Right lung (tissue), 10 donors: ENCODE measurements at places on chromosomes 12 and 14. TPM values are rescaled to one million over a fixed set of nuclear protein-coding genes. Genes with fewer than 3 reads are reported as not detected.

GRCh38 chr14:97039717-97040363, 242.7 kb downstream of the VRK1 start:
- DNase-seq: no peak

- DNase-seq: no peak
These were observed 40.8 kb downstream of the NINJ2 start for GRCh38 chr12:622416-622815.

- DNase-seq: no peak
These were observed 187.2 kb downstream of the PRKD1 start for GRCh38 chr14:29740491-29740890.

GRCh38 chr14:105465209-105466031, 9.2 kb upstream of the CRIP2 start:
- no peak for DNase-seq

The NTF3 gene
- 3.0 TPM for polyA plus RNA-seq

The EPYC gene
- not detected for polyA plus RNA-seq

DNA sequence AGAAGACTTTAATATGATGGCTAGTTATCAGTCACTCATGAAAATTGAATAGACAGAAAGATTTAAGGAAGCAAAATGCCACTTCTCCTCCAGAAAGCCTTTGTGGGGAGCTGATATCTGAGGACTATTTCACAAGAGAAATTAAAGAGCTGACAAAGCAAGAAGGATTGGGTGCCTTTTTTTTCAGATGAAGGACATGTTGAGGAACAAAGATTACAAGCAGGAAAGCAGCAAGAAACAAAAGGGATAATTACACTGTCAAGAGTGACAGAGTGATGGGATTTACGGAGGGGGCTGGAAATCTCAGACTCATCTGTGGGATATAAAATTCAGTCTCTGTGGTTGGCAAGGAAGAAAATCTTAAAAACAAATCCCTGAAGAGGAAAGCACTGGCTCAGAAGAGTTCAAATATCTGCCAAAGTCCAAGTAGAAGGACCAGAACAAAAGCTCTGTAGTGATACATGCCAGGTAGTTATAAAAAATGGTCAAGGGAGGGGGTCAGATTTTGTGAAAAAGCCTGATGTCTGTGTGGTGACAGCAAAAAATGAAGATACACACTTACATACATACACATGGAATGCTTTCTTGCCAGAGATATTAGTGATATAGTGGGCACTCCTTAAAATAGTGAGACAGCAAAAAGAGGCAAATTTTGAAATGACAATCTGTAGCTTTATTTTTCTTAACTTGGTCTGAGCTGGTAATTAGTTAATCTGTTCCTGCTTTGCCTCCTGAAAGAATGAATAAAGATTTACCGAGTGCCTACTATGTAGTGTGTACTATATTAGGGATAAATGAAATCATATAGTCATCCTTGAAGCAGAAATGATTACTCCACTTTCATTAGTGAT, 62.9 kb downstream of the EPS8 start:
- no peak for DNase-seq

- no peak for DNase-seq
These were observed 112.3 kb upstream of the DNM1L start for GRCh38 chr12:32566663-32567295.

DNA sequence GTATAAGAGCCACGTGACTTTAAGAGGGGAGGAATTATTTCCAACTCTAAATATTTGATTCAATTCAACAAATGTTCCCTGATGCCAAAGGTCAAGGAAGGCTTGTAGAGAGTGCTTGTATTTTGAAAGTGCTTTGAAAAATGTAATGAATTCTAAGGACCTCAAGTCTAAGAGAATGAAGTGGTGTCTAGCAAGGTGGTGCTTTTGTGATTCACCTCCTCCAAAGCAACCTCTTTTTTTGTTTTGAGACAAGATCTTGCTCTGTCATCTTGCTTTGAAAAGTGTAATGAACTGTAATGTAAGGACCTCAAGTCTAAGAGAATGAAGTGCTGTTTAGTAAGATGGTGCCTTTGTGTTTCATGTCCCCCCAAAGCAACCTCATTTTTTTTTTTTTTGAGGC, 13.7 kb downstream of the AK7 start:
- DNase-seq: peak; percentile 17

DNA sequence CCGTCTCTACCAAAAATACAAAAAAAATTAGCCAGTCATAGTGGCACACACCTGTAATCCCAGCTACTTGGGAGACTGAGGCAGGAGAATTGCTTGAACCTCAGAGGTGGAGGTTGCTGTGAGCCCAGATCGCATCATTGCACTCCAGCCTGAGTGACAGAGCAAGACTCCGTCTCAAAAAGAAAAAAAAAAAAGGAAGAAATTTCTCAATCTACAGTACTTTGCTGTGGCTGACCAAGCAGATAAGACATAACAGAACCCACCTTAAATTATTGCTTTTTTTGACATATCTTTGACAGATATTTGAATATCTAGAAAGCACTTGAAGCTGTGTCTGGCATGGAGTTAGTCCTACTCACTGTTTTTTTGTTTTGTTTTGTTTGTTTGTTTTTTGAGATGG, 34.9 kb upstream of the HNF1A start:
- no peak for DNase-seq

GRCh38 chr12:106974511-106974910, 12.4 kb downstream of the MTERF2 start:
- no peak for DNase-seq

GRCh38 chr14:48954446-48954845, 631.7 kb downstream of the RPS29 start:
- DNase-seq: no peak

DNA sequence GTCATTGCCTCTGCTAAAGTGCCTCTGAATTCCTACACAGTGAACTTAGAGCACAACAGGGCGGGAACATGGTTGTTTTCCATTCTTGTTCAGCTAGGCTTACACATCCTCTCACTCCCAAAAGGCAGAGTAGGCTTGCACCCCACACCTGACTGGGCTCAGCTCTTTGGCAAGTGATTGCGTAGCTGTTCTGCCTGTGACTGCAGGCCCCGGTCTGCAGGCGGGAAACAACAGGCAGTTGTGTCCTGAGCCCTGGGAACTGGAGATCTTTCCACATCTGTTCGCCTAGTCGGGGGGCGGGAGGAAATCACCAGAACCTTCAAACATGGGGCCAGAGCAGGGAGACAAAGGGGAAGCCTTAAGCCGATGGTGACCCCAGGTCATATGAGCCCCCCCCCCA, 274.7 kb downstream of the ZFP36L1 start:
- no peak for DNase-seq

The GLIPR1L1 gene
- 0.61 TPM for polyA plus RNA-seq

DNA sequence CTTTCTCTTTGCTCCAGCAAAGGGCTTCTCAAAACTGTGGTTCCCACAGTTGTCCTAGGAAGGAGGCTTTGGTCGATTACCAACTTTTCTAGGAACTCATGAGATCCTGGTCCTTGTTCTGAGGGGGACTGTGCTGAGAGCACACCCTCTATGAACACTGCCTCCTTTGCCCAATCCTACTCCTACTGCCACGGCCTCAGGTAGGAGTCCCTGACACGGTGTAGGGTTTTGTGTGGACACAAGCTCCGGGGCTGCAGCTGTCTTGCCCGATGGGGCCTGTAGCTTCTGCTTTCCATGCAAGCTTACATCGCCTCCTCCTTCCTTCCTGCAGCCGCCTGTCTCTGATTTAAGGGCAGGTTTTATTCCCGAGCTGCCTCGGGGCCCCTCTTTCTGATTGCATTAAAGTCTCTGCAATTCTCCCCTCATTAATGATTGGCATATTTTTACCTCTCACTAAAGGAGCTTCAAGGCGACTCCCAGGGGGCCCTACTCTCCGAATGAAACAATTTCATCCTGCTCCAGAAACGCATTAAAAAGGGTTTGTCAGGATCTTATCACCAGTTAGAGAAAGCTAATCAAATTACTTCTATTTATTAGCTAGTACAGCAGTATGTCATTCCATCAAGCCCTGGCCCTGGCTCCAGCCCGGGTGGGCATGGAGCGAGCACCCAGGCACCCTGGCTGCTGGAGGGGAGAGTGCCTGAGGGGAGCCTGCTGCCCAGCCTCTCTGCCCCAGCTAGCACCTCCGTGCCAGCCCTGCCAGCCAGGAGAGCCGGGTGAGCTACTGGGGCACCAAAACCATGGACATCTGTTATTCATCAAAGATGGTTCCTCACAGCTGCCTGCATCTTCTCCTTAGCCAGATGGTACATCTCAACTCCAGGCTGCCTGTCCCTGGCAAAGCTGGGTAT, 38.0 kb upstream of the ESRRB start:
- DNase-seq: no peak

The SERPINA5 gene
- 0.44 TPM for polyA plus RNA-seq

GRCh38 chr12:20194171-20194570, 174.2 kb upstream of the PDE3A start:
- no peak for DNase-seq

DNA sequence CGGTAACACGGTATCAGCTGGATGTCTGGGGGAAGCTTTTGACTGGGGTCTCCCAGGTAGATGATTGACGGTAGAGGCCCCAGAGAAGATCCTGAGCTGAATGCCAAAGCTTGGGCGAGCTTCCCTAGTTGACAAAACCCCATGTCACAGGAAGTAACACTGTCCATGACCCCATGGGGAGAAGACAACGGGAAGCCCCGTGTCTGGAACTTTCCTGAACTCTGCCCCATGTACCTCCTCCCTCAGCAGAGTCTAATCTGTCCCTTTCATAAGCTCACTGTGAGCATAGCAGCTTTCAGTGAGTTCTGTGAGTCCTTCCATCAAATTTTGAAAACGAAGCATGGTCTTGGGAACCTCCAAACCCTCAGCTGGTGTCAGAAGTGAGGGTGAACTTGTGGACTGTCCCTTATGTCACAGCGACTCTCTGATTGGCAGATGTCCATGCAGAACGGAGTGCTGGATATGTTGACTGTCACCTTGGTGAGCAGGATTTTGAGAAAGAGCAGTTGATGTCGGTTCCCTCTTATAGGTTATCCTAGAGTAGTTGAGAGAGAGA, 29.7 kb upstream of the BEGAIN start:
- no peak for DNase-seq

GRCh38 chr14:28294834-28295440, 471.6 kb upstream of the FOXG1 start:
- DNase-seq: no peak

DNA sequence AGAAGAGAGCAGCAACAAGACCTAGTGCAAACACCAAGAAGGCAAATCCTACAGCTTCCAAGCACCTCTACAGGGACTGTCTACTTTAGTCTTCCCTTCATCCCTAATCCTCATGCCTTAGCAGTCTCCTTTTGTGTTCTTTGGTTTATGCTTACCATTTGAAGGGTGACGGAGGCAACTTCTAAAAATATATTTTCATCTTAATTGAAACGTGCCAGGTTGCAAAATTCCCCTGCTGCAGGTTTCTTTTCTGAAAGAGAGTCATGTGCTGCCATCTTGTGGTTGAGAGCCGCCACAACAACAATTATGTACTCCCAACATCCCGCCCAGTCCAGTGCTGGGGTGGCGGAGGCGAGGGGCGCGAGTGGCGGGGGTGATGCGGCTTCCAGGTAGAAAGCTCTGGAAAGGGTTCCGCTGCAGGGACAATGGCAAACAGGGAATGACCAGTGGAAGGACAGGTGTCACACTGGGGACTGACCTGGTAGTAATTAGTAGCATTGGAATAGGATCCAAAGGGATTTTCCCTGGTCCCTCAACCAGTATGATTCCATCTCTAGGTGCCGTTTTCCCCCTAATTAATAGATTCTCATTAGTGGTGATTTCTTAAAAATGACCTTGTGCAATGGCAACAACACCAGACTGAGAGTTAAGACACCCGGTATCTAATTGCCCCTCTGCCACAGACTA, 80.3 kb upstream of the GNG2 start:
- DNase-seq: peak; percentile 58

The ACAD10 gene
- 39.1 TPM for polyA plus RNA-seq

The TRPV4 gene
- 4.0 TPM for polyA plus RNA-seq

The FITM1 gene
- 1.1 TPM for polyA plus RNA-seq

The ANKS1B gene
- 18.4 TPM for polyA plus RNA-seq

GRCh38 chr12:56286044-56286830, 13.9 kb downstream of the CS start:
- no peak for DNase-seq

DNA sequence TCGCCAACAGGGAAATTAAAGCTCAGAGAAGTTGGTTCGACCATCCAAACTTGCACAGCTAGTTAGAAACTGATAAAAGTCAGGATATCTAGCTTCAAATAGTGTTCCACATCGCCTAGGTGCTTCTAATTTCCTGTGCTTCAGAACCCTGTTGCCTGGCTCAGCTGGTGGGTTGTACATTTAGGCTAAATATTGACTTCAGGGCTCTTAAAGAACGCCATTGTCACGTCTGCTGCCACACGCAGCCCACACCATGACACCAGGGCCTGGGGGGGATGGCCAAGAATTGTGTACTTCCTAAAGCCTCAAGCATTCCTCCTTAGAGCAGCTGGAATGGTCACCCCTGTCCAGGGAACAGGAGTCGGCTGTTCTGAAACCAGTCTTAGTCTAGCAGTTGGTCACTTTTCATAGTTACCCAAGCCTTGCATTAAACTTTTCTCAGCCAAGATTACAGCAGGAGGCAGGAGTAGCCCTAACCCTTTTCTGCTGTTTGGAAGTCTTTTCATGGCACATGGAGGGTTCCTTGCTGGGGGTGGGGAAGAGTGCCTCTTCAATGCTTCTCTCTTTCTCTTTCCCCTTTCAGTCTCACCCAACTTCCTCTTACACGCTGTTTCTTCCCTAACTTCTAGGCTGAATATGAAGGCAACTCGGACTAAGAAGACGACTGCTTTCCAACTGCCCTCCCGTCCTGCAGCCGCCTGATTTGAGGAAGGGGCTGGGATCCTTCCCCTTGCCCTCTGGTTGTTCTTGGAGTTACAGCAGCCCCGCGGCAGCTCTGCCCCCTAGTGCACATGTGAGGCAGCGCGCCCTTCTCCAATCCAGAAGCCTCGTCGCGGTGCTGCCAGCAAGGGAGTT, 17.1 kb downstream of the FOS start:
- peak; percentile 82 for DNase-seq

- no peak for DNase-seq
These were observed 13.5 kb downstream of the PSMA3 start for GRCh38 chr14:58258156-58258555.

The AHNAK2 gene
- polyA plus RNA-seq: 2.7 TPM

DNA sequence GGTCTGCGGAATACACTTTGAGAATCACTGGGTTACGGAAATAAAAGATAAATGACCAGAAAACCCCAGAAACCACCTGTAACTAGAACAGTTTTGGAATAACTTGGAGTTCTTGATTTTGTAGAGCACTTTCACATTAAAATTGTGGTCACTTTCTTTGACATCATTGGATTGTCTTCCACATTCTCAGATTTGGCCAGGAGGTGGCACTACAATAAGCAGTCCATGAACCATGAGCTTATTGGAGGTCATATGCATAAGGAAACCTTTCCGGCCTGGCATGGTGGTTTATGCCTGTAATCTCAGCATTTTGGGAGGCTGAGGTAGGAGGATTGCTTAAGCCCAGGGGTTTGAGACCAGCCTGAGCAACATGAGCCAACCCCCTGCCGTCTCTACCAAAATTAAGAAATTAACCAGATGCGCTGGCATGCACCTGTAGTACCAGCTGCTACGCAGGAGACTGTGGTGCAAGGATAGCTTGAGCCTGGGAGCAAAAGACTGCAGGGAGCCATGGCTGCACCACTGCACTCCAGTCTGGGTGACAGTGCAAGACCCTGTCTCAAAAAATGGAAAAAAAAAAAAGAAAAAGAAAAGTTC, 107.7 kb upstream of the CAND1 start:
- DNase-seq: no peak
